ENCODE measurements at places on chromosomes 13 and 19.

DNA sequence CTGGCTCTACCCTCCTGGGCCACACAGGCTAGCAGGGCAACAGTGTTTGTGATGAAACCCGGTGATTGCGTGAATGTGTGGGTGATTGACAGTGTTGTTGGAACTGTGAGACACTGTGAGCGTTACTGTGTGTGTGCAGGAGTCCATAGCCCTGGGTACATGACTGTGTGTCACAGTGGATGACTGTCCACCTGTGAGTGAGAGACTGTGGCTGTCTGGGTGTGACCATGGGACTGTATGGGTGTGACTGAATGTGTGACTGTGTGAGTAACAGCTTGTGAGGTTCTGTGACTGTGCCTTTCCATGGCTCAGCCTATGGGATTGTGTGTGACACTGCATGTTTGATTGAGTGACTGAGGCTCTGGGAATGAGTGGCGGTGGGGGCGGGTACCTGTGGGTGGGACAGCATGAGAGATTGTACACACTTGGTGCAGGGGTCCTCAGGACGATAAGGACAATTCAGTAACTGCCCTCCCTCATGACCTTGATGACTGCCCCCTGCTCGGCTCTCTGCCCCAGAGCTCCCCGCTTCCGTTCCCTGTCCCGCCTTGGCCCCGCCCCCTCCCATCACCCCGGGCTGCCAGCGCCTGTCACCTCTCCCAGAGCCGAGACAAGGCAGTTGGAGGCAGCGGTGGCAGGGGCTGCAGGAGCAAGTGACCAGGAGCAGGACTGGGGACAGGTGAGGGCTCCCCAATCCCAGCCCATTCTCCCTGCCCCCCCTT, at the start of gene GIPR:
Gene GIPR (plus strand): TSS at position 602 of the 722 bp plus-strand sequence. CDS start 1,300 bp downstream, outside the sequence.
- peak; percentile 47 for DNase-seq

- no peak for DNase-seq
These were observed 1.7 kb upstream of the PTGER1 start for GRCh38 chr19:14476673-14477401.

DNA sequence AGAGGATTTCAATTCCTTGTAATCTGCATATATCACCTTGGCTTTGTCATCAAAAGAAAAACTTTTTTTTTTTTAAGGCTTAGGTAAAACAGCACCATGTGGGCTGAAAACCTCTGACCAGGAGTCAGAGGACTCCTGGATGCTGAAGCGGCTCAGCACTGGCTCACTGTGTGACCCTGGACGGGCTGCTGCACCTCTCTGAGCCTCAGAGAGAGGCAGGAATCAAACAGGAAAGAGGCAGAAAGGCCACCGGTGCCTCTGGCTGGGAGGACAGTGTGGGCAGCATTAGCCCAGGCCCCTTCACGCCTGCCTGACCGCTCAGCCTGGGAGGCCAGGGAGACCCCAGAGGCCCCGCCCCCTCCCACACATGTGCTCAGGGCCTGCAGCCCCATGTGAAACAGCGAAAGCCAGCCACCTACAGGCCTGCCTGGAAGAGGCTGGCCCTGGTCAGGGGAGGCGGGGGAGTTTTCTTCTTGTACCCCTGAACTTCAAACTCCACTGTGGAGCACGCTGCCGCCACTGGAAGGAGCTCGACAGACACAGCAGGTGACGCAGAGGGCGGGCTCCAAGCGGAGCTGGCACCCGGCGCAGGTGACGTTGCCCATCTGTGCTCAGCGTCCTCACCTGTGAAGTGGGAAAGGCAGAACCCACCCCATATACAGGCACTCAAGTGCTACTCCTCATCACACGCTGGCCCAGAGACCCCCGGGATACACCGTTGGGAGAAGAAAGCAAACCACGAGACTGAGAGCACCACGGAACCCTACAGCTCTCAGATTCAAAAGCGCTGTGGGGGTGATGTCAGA, 39.7 kb downstream of the MLLT1 start:
- no peak for DNase-seq

- DNase-seq = no peak
These were observed 14.4 kb upstream of the NPAS1 start for GRCh38 chr19:47005164-47005641.

- no peak for DNase-seq
These were observed 278.6 kb upstream of the TSHZ3 start for GRCh38 chr19:31627620-31628365.

DNA sequence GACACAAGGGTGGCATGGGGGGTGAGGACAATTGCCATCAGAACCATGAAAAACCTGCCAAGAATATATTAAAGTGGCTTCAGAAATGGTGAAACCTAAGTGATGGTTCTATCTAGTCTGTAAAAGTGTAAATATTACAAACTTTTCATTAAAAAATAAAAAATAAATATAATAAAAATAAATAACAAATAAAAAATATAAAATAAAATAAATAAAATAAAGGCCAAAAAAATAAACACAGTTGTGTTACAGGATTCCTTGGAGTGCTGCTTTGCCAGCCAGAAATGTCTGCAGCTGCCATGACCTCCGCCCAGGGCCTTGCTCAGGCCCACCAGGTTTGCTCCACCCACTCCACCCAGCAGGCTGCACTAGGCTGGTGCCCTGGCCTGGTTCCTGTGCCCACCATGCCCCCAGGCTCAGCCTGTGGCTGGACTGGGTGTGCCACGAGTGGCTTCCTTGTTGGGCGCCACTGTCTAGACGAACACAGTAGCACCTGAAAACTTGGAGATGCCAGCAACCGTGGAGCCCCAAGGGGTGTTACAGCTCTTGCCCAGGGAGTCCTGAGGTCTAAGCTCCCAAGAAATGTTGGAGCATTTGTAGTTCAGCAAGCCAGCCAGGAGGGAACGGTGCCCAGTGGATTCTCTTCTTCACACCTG, 20.9 kb downstream of the CCDC70 start:
- no peak for DNase-seq

DNA sequence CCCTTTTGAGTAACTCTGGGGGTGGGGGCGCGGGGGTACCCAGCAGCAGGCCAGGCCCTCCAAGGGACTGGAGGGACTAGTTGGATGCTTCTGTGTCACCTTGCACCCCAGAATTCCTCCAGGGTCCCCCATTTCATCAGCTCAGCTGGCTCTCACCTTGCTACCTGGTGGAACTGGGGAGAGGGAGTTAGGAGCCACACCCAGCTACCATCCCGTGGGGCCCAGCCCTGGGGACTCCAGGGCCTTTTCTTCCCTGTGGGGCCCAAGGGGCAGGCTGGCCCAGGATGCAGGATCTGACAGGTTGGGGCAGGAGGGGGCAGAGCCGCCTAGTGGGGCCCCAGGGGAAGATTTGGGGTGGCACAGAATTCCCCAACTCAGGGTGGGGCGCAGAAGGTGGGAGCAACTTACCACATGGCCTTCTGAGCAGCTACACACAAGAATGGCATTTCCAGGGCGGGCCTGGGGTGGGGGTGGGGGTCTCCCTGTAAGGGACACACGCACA, 32.8 kb upstream of the NANOS3 start:
- DNase-seq = no peak

DNA sequence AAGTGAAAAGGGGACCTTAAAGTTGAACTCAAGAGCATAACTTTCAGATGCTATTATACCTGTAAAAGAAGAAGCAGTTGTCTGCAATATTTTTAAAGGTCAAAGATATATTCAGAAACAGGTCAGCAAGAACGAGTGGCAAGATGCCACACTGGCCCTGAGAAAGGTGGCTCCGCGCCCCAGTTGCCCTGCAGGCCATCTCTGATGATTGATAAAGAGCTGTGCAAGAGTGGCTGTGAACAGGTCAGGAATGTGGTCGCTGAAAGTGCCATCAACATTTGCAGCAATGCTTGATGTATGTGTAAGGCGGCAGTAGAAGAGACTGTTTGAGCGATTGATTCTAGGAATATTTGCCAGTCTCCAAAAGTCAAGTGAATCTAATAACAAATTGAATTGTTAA, 664.2 kb upstream of the SLC10A2 start:
- DNase-seq = no peak

- DNase-seq = no peak
These were observed 74.2 kb upstream of the RFC3 start for GRCh38 chr13:33743438-33744368.

DNA sequence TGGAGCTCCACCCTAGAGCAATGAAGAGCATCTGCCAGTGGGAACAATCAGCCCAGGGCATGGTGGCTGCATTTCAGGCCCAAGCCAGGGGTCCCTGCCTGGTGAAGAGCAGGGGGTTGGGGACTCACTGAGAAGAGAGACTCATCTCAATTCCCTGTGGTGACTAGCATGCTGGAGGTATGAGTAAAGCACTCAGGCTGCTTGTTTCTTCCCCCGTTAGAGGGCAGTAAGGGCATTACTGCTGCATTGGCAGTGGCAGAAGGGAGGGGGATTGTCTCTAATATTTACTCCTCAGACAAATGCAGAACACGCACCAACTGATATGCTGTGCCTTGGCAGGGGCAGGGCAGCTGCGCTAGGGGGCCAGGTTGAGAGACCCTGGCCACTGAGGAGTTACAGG, 329.1 kb downstream of the SLITRK5 start:
- no peak for DNase-seq

DNA sequence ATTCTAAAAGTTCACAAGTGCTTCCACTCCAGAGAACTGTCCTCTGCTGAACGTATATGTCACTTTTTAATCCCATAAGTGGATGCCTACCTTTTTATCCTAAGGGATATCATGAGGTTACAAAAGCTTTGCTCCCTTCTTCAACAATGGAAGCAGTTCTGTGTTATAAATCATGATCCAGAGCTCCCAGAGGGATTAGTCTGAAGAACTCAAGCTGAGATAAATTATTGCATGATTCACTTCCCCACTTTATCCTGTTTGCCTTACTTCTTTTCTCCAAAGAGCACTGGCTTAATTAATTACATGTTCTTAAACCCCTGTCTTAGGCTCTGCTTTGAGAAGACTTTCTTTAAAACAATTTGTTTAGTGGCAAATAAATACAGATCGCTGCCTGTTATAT, 246.7 kb downstream of the PCDH17 start:
- no peak for DNase-seq

- no peak for DNase-seq
These were observed 21.8 kb downstream of the ALOX5AP start for GRCh38 chr13:30757026-30757742.

GRCh38 chr13:111636804-111637203, 316.4 kb downstream of the TEX29 start:
- DNase-seq = no peak

- no peak for DNase-seq
These were observed 182.8 kb downstream of the UGGT2 start for GRCh38 chr13:95870421-95870820.

DNA sequence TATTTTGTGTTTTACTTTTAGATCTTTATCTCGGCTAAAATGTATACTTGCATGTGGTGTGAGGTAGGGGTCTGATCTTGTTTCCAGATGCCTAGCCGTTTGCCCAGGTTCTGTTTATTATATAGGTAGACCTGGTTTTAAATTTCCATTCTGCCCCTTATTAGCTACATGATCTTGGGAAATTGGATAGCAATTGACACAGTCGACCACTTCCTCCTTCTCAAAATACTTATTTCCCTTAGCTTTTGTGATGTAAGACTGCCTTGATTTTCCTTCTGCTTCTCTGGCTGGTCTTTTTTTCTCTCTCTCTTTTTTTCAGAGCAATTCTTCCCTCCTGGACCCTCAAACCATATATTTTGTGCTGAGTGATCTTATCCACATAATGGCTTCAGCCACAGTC, 3.0 kb upstream of the PGLYRP1 start:
- DNase-seq = no peak

- DNase-seq = no peak
These were observed 4.2 kb downstream of the MPND start for GRCh38 chr19:4347521-4347920.

- no peak for DNase-seq
These were observed 33.6 kb downstream of the TSHZ3 start for GRCh38 chr19:31315652-31316051.

DNA sequence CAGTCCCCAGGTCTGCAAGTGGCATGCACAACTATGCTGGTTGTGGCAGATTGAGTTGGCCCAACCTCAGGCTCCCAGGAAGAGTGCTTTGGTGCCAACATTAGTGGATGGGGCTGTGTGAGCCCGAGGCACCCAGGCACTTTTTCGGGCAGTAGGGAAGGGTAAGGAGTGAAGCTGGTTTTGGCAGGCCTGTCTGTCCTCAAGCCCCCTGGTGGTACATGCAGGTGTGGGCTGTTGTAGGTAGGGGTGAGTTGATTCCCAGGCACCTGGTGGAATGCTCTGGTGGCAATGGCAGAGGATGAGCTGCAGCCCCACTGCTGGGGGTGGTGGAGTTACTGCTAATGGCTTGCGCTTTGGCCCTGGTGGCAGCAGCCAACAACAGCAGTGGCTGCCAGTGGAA, 723.7 kb upstream of the SLITRK1 start:
- no peak for DNase-seq

DNA sequence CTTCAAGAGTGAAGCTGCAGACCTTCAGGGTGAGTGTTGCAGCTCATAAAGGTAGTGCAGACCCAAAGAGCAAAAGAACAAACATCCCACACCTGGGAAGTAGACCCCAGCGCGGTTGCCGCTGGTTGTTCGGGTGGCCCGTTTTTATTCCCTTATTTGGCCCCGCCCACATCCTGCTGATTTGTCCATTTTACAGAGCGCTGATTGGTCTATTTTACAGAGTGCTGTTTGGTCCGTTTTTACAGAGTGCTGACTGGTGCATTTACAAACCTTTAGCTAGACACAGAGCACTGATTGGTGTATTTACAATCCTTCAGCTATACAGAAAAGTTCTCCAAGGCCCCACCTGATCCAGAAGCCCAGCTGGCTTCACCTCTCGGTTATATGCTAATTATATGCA, 1.0 kb downstream of the SCGB2B2 start:
- DNase-seq = no peak

GRCh38 chr19:17114414-17114831, 38.8 kb downstream of the MYO9B start:
- no peak for DNase-seq

DNA sequence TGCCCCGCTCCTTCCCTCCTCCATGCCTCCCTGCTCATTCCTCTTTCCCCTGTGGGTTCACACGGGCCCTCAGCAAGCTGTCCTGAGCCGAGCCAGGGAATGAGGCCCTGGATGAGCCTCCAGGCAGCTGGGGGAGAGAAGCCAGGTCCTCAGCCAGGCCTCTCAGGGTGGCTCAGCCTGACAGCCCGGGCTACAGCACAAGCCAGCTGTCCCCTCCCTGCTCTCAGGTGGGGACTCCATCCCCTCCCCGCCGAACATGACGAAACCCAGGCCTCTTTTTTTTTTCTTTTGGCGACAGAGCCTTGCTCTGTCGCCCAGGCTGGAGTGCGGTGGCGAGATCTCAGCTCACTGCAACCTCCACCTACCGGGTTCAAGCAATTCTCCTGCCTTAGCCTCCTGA, 40.0 kb upstream of the MATK start:
- no peak for DNase-seq
